ENCODE measurements at places on chromosomes 4 and X.

GRCh38 chr4:184762100-184762499 lies 28.2 kb upstream of the CENPU start:
- DNase-seq, result no peak

- no peak for DNase-seq
These were observed 62.3 kb downstream of the GPC3 start for GRCh38 chrX:133923113-133923512.

DNA sequence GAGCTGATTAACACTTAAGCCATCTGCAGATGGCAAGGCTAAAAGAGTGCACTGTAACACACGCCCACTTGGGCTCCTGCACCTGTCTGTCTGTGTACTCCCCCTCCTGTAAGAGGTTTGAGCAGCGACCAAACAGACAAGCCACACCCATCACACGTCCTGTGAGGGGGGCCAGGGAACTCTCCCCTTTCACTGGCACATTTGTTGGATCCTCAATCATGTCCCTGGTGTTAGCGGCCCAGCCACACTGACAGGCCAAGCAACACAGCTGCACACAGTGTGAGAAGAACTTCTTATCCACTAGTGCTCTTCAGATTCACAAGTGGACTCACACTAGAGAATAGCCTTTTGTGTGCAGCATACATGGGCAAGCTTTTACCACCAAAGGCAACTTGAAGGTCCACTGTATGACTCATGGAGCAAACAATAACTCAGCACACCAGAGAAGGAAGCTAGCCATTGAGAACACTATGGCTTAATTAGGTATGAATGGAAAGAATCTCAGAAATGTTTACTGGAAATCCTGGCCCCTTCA lies 29.1 kb upstream of the UTP14A start:
- no peak for DNase-seq

- DNase-seq, result no peak
These were observed 91.5 kb downstream of the COX18 start for GRCh38 chr4:72977936-72978485.

GRCh38 chr4:125243789-125244397 lies 70.9 kb upstream of the FAT4 start:
- no peak for DNase-seq

DNA sequence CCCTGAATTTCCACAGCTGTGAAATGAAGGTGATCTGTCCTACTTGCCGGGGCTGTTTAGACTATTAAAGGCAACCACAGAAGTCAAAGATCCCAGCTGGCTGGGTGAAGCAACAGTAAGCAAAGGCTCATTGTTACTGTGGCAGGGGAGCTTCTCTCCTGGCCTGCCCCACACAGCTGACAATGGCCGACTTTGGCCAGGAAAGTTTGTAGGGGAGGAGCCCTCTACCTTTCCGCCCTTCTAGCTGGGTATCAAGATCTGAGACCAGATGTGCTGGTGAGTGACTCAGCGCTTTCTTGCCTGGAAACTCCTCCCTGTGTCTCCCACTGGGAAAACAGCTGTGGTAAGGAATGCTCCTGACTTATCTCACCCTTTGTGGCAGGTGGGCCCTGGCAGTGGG lies 21.1 kb downstream of the RASSF6 start:
- no peak for DNase-seq

- DNase-seq, result no peak
These were observed 112.4 kb upstream of the RBPJ start for GRCh38 chr4:26208237-26208994.

DNA sequence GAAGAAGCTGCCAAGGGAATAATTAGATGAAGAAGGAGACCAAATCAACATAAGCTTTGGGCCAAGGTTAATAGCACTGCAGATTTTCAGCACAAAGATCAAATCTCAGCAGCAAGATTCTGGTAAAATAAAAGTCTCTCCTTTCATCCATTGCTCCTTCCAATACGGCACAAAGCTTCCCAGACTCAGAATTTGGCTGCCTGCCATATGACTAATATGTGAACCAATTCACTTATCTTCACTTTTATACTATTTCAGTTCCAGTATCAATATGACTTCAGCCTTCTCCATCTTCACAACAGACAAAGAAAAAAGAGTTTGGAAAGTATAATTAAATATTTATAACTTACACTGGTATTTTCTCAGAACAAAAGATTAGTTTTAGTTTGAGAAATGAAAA lies 978.3 kb upstream of the GRID2 start:
- DNase-seq, result no peak

Measured in stimulated activated CD4-positive, alpha-beta T cell treated with anti-CD3 and anti-CD28 coated beads, Interleukin-1b, Interleukin-23, amount 100 ng/mL, for 1 hour (primary cell).